ENCODE measurements at places on chromosomes 11 and 22.

- no peak for DNase-seq
Observed at GRCh38 chr11:16347928-16348685, 8.2 kb downstream of the SOX6 start.

GRCh38 chr11:65404210-65404609, 17.8 kb downstream of the FRMD8 start:
- no peak for DNase-seq

DNA sequence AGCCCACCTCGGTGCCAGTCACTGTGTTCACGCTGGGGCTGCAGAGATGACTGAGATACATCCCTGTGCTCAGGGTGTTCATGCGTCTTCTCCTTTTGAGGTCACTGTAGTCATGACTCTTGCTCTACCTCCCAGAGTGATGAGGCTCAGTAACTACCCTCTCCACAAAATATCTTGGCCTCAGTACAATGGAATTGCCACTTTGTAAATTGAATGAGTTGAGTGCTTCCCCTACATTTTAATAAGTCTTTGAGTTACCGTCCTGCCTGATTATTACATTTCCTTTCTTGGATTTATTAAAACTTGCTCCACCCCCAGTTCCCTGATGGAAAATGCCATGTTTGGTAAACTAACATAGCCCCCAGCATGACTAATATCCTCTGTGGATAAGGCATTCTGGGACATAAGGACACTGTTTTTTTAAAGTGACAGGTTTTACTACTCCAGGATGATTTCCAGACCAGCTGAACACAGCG, 15.9 kb downstream of the PRSS23 start:
- no peak for DNase-seq

- DNase-seq = no peak
Observed at GRCh38 chr11:80122211-80122610, 681.4 kb upstream of the TENM4 start.

DNA sequence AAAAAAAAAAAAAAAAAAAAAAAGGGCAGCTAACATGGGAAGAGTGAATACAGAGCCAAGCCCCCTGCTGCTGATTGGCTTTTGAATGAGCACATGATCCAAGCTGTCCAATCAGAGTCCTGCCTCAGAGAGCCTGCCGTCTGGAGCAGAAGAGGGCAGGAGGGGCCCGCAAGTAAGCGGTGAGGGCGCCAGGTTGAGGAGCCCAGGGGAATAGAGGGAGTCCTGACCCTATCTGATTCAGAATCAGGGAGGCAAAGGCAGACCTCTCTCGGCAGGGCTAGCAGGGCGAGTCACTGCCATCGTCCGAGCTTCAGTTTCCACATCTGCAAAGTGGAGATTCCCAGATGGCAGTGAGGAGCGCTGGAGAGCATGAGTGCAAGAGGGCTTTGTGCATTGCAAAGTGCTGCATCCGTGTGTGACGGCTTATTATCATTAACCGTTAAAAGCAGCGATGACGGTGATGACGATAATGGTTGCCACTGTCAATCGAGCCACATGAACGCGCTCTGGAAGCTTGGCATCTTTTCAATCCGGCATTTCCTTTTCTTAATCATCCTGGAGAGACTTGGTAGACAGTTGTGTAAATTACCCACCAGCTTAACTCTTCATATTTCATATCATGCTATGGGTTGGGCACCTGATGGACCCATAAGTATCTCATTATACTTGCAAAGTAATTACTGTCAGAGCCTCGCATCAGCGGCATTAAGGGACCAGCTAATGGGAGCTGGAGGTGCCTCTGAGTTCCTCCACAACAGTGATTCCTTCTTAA, 68.6 kb upstream of the ATXN10 start:
- no peak for DNase-seq

DNA sequence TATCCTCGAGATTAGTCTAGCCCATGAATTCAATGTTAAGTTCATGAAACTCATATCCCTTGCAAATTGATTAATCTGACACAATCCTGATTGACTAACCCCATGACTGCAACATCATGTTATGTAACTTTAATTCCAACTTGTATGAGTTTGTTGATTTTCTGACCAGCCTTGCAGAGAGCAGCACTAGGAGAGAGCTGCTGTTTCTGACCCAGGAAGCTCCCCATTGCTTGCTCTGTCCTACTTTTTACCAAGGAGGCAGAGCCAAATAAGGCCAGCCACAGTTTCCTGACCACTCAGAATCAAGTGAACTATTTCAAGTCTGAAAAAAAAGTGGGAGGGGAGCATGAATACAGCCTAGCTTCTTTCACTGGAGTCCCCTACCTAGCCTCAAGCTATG, 13.2 kb downstream of the MPZL3 start:
- no peak for DNase-seq

DNA sequence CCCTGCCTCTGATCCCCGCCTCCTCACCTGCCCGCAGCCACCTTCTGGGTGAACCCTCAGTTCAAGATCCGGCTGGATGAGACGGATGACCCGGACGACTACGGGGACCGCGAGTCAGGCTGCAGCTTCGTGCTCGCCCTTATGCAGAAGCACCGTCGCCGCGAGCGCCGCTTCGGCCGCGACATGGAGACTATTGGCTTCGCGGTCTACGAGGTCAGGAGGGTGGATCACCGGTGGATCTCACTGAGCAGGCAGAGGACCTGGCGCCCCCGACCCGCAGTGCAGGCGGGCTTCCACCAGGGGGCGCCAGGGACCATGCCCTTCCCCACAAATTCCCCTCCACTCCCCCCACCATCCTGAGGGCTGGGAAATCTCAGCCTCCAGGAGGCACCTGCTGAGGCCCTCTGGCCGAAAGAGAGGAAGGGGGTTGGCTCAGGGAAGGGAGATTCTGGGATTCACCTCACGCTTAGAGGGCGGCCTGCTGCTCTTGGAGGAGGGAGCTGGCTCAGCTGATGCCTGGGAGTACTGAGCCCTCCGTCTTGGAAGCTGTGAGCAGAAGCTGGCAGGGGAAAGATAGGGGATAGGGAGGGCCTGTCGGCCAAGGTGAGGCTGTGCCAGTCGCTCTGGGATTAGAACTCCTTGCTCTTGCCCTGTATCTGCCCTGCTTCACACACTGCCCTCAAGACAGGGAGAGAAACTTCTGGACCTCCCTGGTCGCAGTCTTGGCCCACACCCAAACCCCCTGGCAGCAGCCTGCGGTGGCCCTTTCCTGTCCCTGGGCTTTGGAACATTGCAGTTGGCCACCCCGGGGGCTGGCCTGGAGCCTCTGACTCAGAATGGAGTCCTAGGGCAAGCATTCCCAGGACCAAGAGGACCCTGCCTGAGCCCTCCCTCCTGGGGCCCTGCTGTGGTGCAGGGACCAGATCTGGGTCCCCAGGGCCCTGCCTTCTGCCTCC, 23.2 kb downstream of the CAPN1 start:
- no peak for DNase-seq

DNA sequence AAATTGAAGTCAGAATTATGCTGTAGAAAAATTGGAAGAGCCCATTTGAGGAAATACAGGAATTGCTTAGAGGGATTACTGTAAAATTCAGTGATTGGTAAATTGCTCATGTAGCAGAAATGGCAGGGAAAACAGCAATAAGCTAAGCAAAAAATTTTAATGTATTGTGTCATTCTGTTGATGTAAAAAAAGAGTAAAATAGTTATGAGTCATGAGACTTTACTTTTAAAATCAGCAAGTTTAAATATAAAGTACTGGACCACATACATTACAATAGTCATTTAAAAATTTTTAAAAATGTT, 10.4 kb downstream of the PDHX start:
- DNase-seq = no peak

DNA sequence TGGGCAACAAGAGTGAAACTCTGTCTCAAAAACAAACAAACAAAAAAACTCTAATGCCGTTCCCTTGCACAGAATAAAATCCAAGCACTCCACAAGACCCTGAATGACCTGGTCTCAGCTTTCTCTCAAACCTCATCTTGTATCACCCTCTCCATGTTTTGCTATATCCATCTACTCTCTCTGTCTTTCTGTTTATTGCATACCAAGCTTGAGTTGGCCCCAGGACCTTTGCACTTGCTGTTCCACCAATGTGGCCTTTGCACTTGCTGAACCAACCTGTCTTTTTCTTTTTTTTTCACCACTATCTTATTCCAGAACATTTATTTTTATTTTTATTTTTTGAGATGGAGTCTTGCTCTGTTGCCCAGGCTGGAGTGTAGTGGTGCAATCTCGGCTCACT, 2.0 kb upstream of the L3MBTL2 start:
- no peak for DNase-seq

- no peak for DNase-seq
Observed at GRCh38 chr11:830295-831117, 2.2 kb upstream of the CD151 start.

DNA sequence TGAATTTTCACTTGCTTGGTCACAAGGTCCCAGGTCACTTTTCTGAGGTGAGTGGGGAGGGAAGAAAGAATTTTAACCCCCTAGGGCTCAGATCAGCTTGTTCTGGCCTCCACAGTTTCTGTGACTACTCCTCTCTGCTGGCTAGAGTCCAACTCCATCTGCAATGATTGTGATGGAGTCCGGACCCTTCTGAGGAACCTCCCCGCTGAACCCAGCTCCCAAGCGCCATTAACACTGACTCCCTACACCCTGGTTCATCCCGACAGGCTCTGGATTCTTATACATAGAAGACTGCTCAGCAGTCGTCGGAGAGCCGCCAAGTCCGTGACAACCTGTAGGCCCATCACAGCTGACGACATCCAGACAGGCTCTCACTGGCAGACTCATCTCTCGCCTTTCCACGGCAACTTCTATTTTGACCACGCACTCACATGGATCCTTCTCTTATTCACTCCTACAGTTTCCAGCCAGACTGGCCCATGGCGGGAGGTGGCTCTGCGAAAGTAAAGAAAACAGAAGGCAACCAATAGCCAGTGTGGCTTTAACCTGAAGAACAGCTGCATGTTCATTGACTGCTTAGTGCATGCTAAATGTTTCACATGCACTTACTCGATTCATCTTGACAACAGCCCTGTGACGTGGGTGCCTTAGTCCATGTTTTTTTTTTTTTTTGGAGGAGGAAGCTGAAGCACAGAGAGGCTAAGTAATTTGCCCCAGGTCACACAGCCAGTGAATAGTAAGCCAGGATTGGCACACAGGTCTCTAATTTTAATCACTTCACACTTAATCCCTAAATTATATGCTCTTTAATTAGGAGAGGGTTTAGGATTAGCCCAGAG, 68.0 kb upstream of the PRDM11 start:
- no peak for DNase-seq

DNA sequence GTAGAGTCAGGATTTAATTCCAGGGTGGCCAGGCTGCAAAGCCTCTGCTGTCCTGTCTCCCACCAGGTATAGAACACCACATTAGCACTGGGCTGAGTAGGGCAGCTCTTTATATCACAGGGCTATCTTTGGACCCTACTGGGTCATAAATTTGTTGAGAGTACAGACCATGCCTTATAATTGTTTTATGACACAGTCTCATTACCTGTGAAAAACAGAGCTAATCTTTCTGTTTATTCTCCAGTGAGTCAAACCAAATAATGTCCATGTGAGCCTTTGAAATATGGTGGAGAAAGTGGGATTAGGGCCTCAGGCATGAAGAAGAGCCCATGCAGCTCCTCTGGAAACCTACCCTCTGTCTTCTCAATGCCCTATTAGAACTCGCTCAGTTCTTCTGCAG, 49.6 kb upstream of the KIRREL3 start:
- DNase-seq = no peak

DNA sequence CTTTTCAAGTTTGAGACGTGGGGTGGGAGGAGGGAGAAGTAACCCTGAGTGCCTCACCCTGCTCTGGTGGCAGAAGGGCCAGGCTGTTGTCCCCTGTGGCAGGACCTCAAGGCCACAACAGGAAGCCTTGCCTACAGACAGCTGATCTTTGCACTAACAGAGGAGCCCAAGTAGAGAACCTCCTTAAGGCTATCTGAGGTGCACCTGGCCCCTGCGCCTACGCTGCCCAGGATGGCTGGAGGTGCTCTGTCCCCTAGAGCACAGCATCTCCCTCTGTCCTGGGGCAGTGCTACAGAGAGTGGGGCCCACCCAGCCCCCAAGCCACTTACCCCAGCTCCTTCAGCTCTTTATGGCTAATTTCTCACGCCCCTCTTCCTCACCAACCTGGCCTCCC, 27.0 kb downstream of the MYO7A start:
- DNase-seq = no peak

DNA sequence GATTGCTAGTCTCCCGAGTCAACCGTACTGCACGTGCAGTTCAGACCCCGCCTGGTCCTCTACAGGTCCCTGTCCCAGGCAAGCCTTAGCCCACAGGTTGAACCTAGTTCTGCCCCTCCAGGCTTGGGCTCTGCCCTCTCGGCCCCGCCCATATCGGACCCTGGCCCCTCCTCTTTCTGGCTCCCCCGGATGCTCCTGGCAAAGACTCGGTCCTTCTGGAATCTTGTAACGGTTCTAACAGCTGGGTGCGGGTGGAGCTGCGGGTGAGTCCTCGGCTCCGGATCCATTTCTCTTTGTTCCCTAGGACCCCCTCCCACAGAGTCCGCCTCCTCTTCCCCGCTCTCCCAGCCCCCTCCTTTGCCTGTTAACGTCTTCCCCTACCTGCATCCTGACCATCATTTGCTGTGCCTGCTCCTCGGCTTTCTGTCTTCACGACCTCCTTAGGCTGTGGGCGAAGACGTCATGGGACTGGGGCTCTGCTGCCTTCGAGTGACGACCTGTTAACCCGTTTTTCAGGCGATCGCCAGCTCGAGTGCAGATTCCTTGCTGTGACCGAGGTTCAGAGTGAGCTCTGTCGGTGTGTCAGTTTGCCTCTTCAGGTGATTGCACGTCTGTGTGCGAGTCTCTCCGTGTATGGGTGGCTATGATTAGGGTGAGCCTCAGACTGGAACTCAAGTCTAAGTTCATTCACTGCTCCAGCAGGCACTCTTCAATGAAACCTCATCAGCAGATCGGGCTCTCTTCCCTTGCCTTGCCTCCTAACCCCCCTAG, at the start of gene DNHD1:
TSS of gene DNHD1 (plus strand) at position 212 of the 771 bp plus-strand sequence. CDS start 936 bp downstream, outside the sequence.
- no peak for DNase-seq

DNA sequence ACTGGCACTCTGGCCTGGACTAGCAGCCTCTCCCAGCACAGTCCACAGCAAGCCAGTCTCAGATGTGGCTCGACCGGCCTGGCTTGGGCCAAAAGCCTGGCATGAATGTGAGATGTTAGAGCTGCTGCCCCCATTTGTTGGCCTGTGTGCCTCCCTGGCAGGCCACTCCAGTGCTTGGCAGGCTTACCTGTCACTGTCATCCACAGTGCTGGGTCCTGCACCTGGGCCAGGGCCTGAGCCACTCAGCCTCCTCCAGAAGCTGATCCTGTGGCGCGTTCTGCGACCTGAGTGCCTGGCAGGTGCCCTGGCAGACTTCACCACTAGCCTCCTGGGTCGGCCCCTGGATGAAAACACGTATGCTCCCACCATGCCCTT, 36.1 kb downstream of the RRP8 start:
- no peak for DNase-seq

- no peak for DNase-seq
Observed at GRCh38 chr11:9301720-9302119, 12.7 kb downstream of the TMEM41B start.

DNA sequence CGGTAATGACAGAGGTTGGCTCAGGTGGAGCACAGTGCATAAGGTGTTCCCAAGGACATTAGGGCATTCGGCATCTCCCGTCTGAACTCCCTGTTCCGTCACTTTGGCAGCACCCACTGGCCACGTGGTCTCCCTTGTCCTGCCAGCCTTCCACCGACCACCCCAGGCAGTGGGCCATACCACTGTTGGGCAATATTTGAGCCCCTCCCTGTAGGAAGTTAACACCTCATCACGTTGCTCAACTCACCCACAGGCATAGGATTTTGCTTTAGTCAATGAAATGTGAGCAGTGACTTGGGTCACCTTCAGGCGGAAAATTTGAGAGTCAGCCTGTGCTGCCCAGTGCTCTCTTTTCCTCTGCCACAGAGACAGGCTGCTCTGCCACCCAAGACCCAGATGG, 44.0 kb downstream of the SERPINH1 start:
- DNase-seq = no peak

- no peak for DNase-seq
Observed at GRCh38 chr11:104015649-104016415, 20.6 kb upstream of the DDI1 start.
